Heart left ventricle (tissue), 16 donors: ENCODE measurements at places on chromosomes 3 and 15. TPM values are rescaled to one million over a fixed set of nuclear protein-coding genes. Genes with fewer than 3 reads are reported as not detected.

Gene CCRL2
- 0.70 TPM for total RNA-seq

Gene SPINT1
- total RNA-seq = 3.4 TPM

Gene CHRNA3
- 0.34 TPM for total RNA-seq

DNA sequence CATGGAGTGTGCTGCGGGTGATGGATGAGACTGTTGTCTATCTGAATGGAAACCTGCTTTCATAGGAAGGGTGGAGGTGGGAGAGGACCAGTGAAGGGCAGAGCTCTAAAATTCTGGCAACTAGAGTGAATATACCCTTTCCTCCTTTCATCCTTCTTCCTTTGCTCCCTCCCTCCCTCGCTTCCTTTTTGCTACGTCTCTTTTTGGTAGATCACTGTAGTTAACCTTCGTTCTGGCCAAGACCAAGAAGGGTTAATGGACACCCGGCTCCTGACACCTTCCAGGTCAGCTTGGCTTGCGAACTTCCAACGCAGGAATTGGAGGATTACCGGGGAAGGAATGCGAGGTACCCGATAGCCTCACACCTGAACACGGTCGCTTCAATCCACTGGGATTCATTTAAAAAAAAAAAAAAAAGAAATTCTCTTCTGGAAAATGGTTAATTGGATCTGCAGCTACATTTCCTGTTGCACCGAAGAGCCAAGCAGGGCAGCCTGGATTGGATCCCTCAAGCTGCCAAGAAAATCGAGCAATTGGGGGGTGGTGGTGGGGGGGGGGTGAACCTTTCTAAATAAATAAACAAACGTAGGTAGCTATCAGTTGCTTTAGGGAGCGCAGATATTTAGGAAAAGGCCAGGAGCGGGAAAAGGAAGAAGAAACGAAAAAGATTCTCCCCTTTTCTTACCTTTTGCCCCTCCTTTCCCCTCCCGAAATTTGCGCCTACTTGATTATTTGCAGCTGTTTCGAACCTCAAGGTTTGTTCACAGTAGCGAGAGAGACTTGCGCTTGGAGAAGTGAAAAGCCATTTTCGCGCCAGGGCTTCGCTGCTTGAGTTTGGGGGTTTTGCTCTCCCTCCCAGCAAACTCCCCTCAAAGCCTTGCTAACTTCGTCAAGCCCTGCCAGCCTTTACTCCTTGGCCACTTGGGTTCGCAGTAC lies 9.5 kb upstream of the NR2F2 start:
- DNase-seq = no peak

GRCh38 chr3:146300768-146301167 lies 49.9 kb upstream of the PLSCR4 start:
- no peak for DNase-seq

DNA sequence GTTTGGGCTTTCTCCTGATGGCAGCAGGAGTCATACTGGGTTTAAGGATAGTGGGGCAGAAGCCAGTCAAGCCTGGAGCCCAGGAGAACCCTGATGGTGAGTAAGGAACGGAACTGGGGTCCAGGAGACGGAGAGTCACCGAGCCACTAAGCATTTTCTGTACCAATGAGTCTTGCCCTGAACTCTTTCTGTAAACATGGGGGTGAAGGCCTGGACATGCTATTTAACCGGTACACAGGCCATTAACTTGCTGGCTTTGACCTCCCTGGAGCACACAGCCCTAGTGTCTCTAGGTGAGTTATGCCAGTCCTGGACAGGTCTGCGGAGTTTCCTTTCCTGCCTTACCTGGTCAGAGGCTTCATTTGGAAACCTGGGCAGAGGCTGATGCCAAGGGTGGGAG lies 3.9 kb downstream of the SLC6A6 start:
- no peak for DNase-seq
